ENCODE measurements at places on chromosomes 6 and 20.

DNA sequence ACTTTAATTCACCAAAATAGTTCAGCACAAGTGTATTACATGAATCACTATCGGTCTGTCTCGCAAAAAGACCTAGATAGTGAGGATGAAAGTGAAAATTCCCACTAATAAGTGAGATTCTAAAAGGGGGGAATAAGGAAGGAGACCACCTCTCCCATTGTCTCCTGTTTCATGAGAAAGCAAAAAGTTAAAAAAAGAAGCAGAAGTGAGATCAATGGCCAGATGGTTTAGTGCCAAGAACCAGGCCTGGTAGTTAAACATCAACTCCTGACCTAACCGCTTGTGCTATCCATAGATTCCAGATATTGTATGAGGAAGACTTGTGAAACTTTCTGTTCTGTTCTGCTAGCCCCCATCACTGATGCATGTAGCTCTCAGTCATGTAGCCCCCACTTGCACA, 293.0 kb downstream of the RNGTT start:
- ATAC-seq, result no peak
- H3K4me1 ChIP-seq, result no peaks in the 10 kb centered on the region
- peaks cover 52% of the 10 kb centered on the region for H3K36me3 ChIP-seq
- H3K4me3 ChIP-seq, result no peak overlapping the region
- H3K27ac ChIP-seq, result no peak overlapping the region

DNA sequence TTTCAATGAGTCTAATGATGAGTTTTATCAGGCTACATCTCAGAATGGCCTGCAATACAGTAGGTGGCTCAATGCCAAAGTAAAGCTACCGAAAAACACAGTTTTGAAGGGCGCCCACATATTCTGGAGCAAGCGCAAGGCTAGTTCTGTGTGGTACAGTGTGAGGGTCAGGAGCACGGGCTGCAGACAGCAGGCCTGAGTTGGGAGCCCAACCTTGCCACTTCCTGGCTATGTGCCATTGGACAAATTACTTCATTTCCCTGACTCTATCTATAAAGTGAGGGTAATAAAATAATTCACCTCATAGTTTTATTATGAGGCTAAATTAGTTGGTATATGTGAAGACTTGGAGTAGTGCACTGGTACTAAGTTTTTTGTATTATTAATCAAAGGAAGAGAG, 150.7 kb downstream of the OPN5 start:
- H3K27ac ChIP-seq, result no peak overlapping the region
- H3K4me3 ChIP-seq, result no peak overlapping the region
- no peak for ATAC-seq
- no peaks in the 10 kb centered on the region for H3K36me3 ChIP-seq
- H3K27me3 ChIP-seq, result no peaks in the 10 kb centered on the region
- no peaks in the 10 kb centered on the region for H3K4me1 ChIP-seq

DNA sequence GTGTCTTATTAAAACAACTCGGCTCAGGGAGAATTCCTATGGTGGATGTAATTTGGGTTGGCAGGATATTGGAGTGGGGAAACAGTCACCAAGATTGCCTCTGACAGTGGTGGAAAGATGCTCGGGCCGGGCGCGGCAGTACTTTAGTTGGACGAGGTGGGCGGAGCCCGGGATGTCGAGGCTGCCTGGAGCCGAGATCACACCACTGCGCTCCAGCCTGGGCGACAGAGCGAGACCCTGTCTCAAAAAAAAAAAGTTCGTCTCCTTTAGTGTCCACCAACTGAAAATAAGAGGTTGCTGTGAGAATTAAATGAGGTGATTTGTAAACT, 621 bp downstream of the NOL7 start:
- peaks cover 67% of the 10 kb centered on the region for H3K36me3 ChIP-seq
- H3K4me3 ChIP-seq, result peak overlapping the region; percentile 99
- no peaks in the 10 kb centered on the region for H3K27me3 ChIP-seq
- peak overlapping the region; percentile 97 for H3K27ac ChIP-seq

DNA sequence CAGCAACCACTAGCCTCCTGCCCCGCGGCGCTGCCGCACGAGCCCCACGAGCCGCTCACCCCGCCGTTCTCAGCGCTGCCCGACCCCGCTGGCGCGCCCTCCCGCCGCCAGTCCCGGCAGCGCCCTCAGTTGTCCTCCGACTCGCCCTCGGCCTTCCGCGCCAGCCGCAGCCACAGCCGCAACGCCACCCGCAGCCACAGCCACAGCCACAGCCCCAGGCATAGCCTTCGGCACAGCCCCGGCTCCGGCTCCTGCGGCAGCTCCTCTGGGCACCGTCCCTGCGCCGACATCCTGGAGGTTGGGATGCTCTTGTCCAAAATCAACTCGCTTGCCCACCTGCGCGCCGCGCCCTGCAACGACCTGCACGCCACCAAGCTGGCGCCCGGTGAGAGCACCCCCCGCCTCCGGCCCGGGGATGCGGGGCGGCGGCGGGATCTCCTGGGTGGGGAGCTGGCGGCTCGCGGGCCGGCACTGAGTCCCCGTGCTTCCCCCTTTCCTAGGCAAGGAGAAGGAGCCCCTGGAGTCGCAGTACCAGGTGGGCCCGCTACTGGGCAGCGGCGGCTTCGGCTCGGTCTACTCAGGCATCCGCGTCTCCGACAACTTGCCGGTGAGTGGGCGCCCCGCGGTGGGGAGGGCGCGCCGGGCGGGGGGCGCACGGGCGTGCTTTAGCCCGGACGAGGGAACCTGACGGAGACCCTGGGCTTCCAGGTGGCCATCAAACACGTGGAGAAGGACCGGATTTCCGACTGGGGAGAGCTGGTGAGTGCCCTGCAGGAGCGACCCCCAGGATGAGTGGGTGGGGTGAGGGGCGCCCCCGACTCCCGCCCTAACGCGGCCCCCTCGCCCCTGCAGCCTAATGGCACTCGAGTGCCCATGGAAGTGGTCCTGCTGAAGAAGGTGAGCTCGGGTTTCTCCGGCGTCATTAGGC, 585 bp downstream of the PIM1 start:
- H3K4me3 ChIP-seq, result peak overlapping the region; percentile 98
- H3K27ac ChIP-seq, result peak overlapping the region; percentile 99
- no peak for ATAC-seq
- peaks cover 34% of the 10 kb centered on the region for H3K4me1 ChIP-seq

DNA sequence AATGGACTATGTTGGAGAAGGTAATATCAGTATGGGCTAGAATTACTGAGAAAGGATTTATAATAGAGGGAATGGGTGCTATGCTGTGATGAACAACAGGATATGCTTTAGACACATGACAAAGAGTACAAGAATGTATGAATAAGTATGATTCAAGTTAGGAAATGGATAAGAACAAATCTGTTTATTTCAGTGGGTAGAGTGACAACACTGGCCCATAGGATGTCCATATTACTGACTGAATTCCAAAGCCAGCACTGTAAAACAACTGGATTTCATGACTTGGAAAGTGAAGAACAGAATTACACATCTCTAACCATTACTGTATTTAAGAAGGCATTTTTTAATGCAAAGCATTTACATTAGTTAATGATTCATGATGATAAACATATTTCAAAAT, 35.9 kb downstream of the EPM2A start:
- H3K36me3 ChIP-seq, result no peaks in the 10 kb centered on the region
- H3K27ac ChIP-seq, result no peak overlapping the region
- H3K4me1 ChIP-seq, result no peaks in the 10 kb centered on the region
- H3K4me3 ChIP-seq, result no peak overlapping the region
- H3K27me3 ChIP-seq, result no peaks in the 10 kb centered on the region

GRCh38 chr6:90820436-90820835, 233.6 kb upstream of the MAP3K7 start:
- no peak overlapping the region for H3K4me3 ChIP-seq
- no peaks in the 10 kb centered on the region for H3K4me1 ChIP-seq
- no peak for ATAC-seq
- H3K27me3 ChIP-seq, result peaks cover 10% of the 10 kb centered on the region

DNA sequence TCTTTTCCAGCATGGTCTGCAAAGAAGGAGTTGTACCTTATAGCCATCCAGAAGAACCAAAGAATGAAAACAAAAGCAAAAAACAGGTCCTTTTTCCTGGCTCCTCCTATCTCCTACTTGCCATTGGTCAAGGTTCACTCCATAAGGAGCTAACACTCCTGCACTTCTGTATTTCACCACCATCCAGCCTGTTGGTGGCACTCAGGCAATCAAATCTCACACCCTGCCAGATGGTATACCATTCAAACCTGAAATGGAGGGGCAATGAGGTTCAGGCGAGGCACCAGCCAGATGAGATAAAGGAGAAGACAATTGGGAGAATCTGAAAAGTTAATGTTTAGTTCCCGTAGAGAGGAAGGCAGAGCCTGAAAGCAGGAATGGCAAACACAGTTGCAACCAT, 203.8 kb downstream of the ALDH8A1 start:
- H3K27me3 ChIP-seq, result peaks cover 25% of the 10 kb centered on the region
- no peaks in the 10 kb centered on the region for H3K36me3 ChIP-seq
- no peak for ATAC-seq
- no peak overlapping the region for H3K4me3 ChIP-seq
- no peaks in the 10 kb centered on the region for H3K4me1 ChIP-seq

DNA sequence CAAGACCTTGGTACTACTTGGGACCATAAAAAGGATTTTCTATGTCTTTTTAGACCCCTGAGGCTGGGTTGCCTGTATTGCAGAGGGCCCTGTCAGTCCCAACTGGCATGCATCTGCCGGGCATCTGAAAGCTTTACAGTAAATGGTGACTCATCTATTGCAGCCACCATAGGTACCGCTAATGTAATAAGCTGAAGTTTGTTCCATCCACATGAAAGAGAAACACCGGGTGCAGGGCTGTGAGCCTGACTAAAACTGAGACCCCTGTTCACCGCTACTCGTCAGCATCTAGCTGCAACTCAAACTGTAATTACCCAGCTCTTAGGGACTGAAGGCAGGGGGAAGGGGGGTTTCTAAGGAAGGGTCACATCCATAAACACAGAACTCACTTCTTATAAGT, 49.5 kb downstream of the TRERF1 start:
- peaks cover 43% of the 10 kb centered on the region for H3K4me1 ChIP-seq
- peaks cover 5% of the 10 kb centered on the region for H3K36me3 ChIP-seq
- no peaks in the 10 kb centered on the region for H3K27me3 ChIP-seq
- peak overlapping the region; percentile 60 for H3K4me3 ChIP-seq
- peak; percentile 92 for ATAC-seq
- peak overlapping the region; percentile 82 for H3K27ac ChIP-seq

GRCh38 chr20:64232794-64233193, 22.8 kb upstream of the PCMTD2 start:
- no peak overlapping the region for H3K27ac ChIP-seq
- no peaks in the 10 kb centered on the region for H3K27me3 ChIP-seq
- no peaks in the 10 kb centered on the region for H3K36me3 ChIP-seq
- H3K4me3 ChIP-seq, result no peak overlapping the region

DNA sequence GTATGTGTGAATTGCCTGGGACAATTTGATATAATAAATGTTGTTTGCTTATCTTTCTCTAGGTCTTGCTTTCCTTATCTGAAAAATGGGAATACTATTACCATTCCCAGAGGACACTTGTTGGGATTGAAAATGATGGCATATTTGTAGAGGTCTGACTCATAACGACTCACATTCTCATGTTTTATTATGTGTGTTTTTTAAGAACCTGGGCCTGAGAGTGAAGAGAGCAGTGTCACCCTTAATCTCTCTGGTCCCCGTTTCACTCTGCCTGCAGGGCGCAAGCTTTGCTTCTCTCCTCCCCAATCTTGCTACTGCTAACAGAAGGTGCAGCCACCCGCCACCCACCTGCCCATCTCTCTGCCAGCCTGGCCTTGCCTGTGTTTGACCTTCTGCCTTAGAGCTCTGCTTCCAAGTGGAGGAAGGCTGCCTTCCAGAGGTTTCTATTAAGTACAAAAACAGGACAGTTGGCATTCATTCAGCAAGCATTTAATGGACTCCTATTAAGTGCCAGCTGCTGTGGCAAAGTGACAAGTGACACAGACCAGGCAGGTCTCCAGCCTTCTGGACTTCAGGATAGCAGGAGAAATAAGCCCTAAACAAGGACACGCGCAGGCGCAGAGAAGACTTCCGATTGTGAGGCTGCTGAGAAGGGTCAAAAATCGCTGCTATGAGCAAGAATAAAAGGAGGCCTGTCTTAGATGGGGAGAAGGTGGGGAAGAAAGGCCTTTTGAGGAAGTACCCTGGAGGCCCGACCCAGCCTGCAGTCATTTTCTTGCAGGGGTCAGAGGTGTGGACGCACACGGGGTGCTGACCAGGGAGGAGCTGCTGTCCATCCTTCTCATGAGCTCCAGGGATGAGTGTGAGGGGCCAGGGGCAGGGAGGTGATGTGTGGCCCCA, 112.5 kb downstream of the JPH2 start:
- peaks cover 8% of the 10 kb centered on the region for H3K27me3 ChIP-seq
- H3K4me1 ChIP-seq, result peaks cover 16% of the 10 kb centered on the region
- no peak overlapping the region for H3K4me3 ChIP-seq
- ATAC-seq, result peak; percentile 22
- no peaks in the 10 kb centered on the region for H3K36me3 ChIP-seq
- H3K27ac ChIP-seq, result no peak overlapping the region

- H3K27me3 ChIP-seq, result no peaks in the 10 kb centered on the region
- H3K36me3 ChIP-seq, result peaks cover 15% of the 10 kb centered on the region
- no peaks in the 10 kb centered on the region for H3K4me1 ChIP-seq
These were observed 126.9 kb upstream of the TIAM2 start for GRCh38 chr6:154868143-154868594.

DNA sequence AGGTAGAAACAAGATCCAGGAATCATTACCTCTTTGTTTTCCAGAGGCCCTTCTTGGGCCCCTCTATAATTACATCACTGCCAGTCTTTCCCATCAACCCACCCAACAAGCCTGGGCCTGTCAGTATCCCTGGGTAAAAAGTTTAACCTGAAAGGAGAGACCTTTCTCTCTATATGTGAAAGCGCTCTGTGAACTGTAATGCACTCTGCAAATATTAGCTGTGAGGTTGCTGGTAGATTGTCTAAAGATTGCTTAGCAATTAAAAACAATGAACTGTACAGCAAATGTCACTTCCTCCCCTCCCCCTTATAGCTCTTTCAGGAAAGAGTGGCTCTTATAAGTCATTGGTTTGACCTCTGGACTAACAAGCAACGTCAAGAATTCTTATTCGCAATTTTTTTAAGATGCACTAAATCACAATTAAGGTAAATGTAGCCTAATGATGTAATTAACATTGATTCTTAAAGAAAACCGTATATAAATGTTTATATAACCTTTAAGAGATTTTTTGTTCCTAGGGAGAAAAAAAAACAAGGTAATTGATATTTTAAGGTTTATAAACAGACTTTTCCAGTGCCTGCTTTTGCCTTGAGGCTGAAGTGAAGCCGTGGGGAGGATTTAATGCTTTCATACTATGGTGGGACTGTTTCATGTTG, 18.4 kb downstream of the ECT2L start:
- H3K27me3 ChIP-seq, result peaks cover 3% of the 10 kb centered on the region
- no peak overlapping the region for H3K4me3 ChIP-seq
- H3K27ac ChIP-seq, result no peak overlapping the region
- peaks cover 26% of the 10 kb centered on the region for H3K4me1 ChIP-seq
- H3K36me3 ChIP-seq, result no peaks in the 10 kb centered on the region

- peaks cover 9% of the 10 kb centered on the region for H3K4me1 ChIP-seq
- H3K27me3 ChIP-seq, result no peaks in the 10 kb centered on the region
- H3K27ac ChIP-seq, result no peak overlapping the region
- no peaks in the 10 kb centered on the region for H3K36me3 ChIP-seq
- no peak overlapping the region for H3K4me3 ChIP-seq
These were observed 31.4 kb downstream of the SNPH start for GRCh38 chr20:1297486-1297885.

GRCh38 chr6:53426117-53426516, 77.4 kb upstream of the ELOVL5 start:
- H3K27ac ChIP-seq, result peak overlapping the region; percentile 33
- H3K27me3 ChIP-seq, result peaks cover 14% of the 10 kb centered on the region
- no peak for ATAC-seq
- H3K36me3 ChIP-seq, result no peaks in the 10 kb centered on the region
- H3K4me3 ChIP-seq, result peak overlapping the region; percentile 18

Measured in activated T-helper 17 cell treated with anti-CD3 and anti-CD28 coated beads, Interleukin-2, amount 50 U/mL, for 72 hours (primary cell).